ENCODE measurements at places on chromosomes 3 and 15.

GRCh38 chr15:23446215-23447106, 582 bp downstream of the GOLGA6L2 start:
- H3K36me3 ChIP-seq = no peaks in the 10 kb centered on the region
- H3K4me3 ChIP-seq = no peak overlapping the region
- no peak for DNase-seq

DNA sequence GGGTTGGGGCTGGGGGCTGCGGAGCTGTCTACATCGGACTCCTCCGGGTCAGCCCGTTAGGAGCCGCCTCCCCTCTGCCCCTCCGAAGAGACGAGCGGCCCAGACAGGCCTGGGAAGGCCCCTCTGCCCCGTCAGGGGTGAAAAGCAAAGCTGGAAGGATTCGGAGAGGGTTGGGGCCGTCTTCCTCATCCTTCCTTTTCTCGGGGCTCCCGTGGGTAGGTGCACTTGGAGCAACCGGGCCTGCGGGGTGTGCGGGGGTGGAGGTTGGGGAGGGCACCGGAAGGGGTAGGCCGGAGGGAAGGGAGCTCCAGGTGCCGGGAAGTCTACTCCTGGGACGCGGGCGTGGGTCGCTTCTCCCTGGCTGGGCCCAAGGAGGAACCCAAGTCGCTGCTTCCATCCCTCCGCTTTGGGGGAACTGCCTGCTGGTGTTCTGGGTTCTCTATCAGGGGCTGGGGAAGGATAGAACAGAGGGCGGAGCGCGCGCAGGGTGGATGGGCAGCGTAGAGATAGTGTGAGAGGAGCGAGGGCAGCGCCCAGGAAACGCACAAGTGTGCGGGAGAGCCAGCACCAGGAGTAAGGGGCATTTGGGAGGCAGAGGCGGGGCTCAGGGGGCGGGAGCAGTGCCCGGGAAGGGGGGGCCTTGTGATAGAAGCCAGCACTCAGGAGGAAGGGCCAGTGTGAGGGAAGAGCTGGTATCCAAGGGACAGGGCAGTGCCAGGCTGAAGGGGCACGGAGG, 590 bp downstream of the POLR2H start:
- H3K36me3 ChIP-seq = peaks cover 12% of the 10 kb centered on the region
- peak overlapping the region; percentile 82 for H3K4me3 ChIP-seq
- DNase-seq = peak; percentile 32
- peak overlapping the region; percentile 90 for H3K27ac ChIP-seq

DNA sequence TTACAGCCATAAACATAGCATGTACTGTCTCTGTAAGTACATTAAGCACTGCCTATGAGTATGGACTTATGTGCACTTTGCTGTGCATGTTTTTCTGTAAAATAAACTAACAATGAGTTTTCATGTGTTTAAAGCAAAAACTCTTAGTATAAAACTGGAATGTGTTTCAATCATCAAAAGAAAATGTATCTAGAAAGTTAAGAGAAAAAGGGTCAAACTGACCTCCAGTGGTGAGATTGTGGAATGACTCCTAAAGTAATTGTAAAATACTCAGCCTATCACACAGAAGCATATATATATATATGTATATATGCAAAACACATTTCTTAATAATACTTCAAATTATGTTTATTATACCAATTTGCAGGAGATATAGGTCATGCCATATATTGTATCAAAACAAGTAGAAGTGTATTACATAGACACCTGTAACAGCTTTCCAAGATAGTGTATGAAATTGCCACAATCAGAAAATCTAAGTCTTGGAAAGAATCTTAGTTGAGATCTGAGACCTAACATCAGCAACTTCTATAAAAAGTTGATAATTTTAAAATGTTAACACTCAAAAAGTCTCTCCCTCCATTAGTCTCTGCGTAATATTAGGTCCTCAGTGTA, 199.6 kb downstream of the FMN1 start:
- no peak overlapping the region for H3K27ac ChIP-seq
- no peak overlapping the region for H3K4me3 ChIP-seq
- peak; percentile 32 for DNase-seq
- H3K36me3 ChIP-seq = no peaks in the 10 kb centered on the region
- H3K4me1 ChIP-seq = no peaks in the 10 kb centered on the region

DNA sequence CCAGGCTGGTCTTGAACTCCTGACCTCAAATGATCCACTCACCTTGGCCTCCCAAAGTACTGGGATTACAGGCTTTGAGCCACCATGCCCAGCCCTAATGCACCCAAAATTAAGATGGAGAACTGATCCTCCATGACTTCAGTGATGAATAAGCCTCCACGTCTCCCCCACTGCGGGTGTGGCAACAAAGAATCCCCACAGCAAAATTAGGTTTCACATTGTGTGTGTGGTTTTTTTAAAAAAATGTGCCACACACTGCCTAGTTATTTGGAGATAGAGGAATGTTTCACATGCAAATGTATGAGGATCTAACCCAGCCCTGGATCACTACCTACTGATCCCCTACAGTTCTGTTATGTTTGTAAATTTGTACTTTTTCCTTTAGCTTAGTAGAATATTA, 17.3 kb downstream of the HDAC11 start:
- peak; percentile 26 for DNase-seq
- H3K4me3 ChIP-seq = no peak overlapping the region
- no peak overlapping the region for H3K27ac ChIP-seq
- H3K27me3 ChIP-seq = no peaks in the 10 kb centered on the region
- H3K4me1 ChIP-seq = no peaks in the 10 kb centered on the region

- H3K27me3 ChIP-seq = no peaks in the 10 kb centered on the region
- H3K36me3 ChIP-seq = no peaks in the 10 kb centered on the region
- no peaks in the 10 kb centered on the region for H3K4me1 ChIP-seq
- H3K27ac ChIP-seq = no peak overlapping the region
- DNase-seq = no peak
These were observed 472.5 kb upstream of the WNT5A start for GRCh38 chr3:55959471-55960080.

DNA sequence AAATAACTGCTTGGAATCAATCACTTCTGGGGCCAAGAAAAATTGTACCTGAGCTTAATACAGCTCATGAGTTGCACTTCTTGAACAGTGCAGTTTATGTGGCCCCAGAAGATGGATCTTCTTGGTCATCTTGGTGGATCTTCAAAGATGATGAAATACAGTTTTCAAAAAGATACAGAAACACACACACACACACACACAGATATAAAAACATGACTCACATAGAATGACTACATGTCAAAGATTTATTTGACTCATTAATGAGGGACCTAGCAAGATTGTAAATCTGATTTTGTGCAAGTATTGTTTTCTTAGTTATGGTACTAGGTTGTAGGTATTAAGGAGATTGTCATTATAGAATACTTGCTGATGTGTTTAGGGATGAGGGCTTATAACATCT, 32.6 kb downstream of the PDCD6IP start:
- H3K36me3 ChIP-seq = peaks cover 27% of the 10 kb centered on the region
- peak; percentile 10 for DNase-seq
- no peak overlapping the region for H3K27ac ChIP-seq
- no peaks in the 10 kb centered on the region for H3K4me1 ChIP-seq
- no peaks in the 10 kb centered on the region for H3K27me3 ChIP-seq

DNA sequence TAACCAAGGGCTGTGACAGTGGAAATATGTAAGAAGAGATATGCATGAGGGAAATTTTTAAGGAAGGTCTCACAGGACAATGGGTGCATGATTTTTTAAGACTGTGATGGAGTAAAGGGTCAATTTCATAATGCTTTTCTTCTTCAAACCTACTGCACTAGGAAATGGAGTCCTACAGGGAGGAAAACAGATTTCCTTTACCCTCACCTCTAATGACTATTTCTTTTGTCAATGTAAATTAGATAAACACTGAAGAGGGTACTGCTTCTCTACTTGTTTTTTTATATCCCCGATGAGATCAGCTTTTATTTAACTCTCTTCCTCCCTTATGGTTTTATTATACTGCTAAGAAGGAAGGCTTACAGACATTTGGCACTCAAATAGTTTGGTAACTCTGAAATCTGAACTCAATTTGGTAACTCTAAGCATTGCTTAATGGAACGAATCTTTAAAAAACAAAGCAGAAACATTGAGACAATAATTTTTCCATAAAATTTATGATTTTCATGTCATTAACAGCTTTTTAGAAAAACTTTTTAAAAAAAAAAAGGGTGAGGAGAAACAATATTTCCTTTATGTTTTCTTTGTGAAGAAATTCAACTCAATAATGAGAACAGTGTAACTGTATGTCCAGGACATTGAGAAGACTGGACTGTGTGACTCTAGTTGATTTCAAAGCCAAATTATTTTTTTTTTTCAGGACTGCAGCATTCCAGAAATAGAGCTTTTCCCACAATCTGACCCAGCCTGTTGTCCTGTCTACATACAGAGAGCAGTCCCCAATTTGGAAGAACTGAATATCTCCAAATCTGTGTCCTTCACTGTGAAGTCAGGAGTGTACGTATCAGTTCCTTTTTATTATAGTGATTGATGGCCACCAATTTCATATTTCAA, 64.4 kb downstream of the CRYBG3 start:
- peaks cover 7% of the 10 kb centered on the region for H3K4me1 ChIP-seq
- H3K36me3 ChIP-seq = peaks cover 19% of the 10 kb centered on the region
- DNase-seq = no peak
- no peaks in the 10 kb centered on the region for H3K27me3 ChIP-seq

DNA sequence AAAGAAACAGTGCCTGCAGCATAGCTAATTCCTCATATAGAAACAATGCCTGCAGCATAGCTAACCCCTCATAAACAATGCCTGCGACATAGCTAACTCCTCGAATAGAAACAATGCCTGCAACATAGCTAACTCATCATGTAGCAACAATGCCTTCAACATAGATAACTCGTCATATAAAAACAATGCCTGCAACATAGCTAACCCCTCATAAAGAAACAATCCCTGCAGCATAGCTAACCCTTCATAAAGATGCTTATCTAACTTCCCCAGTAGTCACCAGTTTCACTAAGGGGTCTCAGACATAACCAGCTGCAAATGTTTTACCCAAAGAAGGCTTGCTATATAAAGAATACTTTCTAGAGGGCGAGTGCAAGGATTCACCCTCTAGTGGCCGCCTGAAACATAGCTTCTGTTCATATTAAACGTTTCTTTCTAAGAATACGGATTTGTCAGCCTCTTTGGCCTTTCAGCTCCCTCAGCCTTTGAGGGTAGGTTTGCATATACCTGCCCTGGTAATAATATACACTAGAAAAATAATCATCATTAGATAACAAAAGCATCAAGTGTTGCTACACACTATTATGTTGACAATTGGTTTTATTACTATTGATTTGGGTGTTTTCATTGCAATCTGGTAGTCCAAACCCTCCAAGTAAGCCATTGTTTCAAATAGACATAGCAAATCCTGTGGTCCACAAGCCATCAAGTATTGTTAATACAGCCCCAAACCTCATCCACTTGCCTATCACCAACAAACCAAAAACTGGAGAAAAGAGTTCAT, 44.4 kb upstream of the FAN1 start:
- DNase-seq = peak; percentile 4
- peak overlapping the region; percentile 20 for H3K27ac ChIP-seq
- no peaks in the 10 kb centered on the region for H3K36me3 ChIP-seq
- H3K4me3 ChIP-seq = no peak overlapping the region

- no peak overlapping the region for H3K27ac ChIP-seq
- no peaks in the 10 kb centered on the region for H3K4me1 ChIP-seq
- DNase-seq = no peak
- no peak overlapping the region for H3K4me3 ChIP-seq
- H3K27me3 ChIP-seq = no peaks in the 10 kb centered on the region
These were observed 12.4 kb upstream of the USP13 start for GRCh38 chr3:179640469-179640868.

GRCh38 chr3:31274326-31275024, 258.2 kb upstream of the STT3B start:
- peak overlapping the region; percentile 41 for H3K27ac ChIP-seq
- DNase-seq = peak; percentile 43
- no peaks in the 10 kb centered on the region for H3K36me3 ChIP-seq
- no peak overlapping the region for H3K4me3 ChIP-seq
- no peaks in the 10 kb centered on the region for H3K27me3 ChIP-seq

DNA sequence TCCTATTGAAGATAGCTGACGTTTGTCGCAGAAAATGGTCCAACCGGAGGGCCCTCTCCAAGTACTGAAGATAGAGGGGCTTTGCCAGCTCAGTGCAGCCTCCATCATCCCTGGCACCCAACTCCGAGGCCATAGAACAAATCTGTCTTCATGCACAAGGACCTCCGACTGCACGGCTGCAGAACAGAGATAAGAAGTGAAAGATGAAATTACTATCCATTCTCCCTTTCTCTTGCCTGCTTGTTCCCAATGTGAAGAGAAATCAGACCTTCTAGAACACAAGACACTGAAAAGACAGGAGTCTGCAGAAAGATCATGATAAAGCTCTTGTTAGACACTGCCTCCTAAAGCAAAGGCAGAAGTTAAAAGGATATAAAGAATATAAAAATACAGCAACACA, 19.9 kb downstream of the INO80 start:
- H3K27ac ChIP-seq = no peak overlapping the region
- no peaks in the 10 kb centered on the region for H3K27me3 ChIP-seq
- H3K4me3 ChIP-seq = no peak overlapping the region
- H3K4me1 ChIP-seq = no peaks in the 10 kb centered on the region

DNA sequence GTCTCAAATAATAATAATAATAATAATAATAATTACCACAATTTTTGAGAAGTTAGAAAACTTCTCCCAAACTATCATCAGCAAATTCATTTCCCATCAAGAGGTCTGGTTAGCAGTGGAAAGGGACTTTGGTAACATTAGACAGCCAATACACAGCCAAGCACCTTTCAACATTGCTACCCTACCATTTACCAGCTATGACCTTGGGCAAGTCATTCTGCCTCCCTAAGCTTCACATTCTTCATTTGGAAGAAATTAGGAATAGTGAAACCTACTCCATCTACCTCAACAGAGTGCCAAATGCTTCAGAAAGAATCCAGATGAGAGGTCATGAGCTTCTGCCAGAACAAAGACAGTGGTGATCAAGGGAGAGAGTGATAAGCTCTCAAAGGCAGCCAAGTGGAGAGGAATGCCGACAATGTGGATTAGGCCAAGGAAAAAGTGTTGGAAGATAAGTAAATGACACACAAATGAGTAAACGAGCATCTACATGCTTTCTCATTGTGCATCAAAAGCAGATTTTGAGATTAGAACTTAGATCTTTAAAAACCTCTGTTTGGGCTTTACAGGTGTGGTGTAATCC, 42.9 kb upstream of the LPP start:
- H3K4me3 ChIP-seq = no peak overlapping the region
- DNase-seq = peak; percentile 46
- no peaks in the 10 kb centered on the region for H3K27me3 ChIP-seq

GRCh38 chr3:181660337-181660736, 51.4 kb upstream of the SOX2 start:
- H3K27ac ChIP-seq = no peak overlapping the region
- H3K4me3 ChIP-seq = no peak overlapping the region
- H3K36me3 ChIP-seq = no peaks in the 10 kb centered on the region
- H3K27me3 ChIP-seq = no peaks in the 10 kb centered on the region

GRCh38 chr3:59535791-59536221, 486.0 kb upstream of the CFAP20DC start:
- no peaks in the 10 kb centered on the region for H3K27me3 ChIP-seq
- peaks cover 13% of the 10 kb centered on the region for H3K4me1 ChIP-seq
- no peak overlapping the region for H3K4me3 ChIP-seq
- peak; percentile 83 for DNase-seq
- H3K36me3 ChIP-seq = no peaks in the 10 kb centered on the region
- H3K27ac ChIP-seq = peak overlapping the region; percentile 49

Data from astrocyte (in vitro differentiated cells and primary cell).